ENCODE measurements at places on chromosomes 5 and 9.

- no peak for DNase-seq
These were observed 208.5 kb downstream of the PARP8 start for GRCh38 chr5:50875002-50875344.

DNA sequence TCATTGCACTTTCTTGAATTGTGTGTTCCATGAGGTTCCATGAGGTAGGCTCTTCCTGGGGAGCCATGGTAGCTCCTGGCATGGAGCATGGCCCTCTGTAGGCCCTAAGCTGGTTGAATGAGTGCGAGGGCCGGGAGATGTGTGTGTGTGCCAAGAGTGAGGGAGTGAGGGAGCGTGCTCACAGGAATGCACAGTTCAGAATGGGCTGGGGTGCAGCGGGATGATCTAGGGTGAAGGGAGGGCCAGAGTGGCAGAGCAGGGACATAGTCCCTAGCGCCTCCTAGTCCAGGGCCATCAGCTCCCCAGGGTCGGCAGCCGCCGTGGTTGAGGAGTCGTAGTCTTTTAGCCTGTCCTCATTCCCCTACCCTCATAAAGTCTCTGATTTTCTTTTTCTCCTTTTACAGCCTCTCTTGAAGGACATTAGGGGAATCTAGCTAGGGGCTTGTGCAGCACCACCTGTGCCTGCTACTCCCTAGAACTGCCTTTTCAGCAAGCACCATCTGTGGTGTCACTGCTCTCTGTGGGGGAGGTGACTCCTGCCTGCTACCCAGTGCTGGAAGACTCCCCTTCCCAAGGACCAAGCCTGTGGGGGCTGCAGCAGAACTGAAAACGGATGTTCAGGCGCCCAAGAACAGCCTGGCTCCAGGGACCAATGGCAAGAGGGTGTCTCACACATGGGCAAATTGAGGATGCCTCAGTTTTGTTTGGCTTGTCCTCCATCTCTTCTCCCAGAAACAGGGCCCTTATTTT lies 65.3 kb upstream of the PPARGC1B start:
- DNase-seq = no peak

DNA sequence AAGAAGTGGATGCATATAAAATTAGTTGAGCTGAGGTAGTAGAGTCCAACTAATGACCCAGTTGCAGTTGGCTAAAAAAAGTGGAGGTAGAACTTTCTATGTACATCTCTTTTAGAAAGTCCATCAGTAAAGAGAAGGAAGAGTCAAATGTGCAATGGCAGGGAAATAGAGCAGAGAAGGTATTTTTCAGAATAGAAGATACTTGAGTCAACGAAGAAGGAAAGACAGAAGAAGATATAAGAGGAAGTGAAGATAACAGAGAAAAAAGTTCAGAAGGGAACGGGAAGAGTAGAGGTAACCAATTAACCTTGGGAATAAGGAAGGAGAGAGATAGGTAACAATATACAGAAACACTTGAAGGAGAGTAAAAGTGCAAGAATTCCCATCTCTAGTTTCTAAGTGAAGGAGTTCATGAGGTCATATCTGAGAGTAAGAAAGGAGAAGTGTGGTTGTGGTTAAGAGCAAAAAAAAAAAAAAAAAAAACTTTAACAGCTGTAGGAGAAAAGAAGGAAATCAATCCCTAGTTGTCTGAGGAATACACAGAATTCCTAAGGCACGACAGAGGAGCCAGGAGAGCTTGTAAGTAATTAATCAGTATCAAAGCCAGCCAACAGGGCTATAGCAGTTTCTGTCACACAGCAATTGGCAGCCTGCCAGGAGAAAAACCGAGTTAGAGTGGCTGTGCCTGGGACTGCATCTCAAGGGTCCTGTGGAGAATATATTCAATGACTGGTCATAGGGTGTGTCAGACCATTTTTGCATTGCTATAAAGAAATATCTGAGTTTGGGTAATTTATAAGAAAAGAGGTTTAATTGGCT lies 61.0 kb downstream of the ARL15 start:
- DNase-seq = no peak

DNA sequence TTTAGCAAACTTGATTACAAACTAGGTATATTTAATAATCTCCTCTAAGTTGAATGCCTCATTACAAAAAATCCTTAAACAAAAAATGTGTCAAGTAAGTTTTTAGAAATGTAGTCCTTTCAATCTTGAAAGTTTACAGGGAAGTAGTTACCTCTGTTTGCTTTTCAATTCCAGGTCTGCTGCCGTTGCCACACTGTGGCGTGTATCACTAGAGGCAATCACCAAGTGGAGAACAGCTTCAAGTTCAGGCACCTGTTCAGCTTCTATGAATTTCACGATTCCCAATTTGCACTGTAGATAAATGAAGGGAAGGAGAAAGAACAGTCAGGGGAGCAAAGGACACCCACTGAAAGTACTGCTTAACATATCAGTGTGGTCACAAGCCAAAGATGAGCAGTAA lies 51.1 kb downstream of the ECPAS start:
- DNase-seq = no peak

- DNase-seq = peak; percentile 44
These were observed 734 bp downstream of the SKP1 start for GRCh38 chr5:134175921-134176510.

DNA sequence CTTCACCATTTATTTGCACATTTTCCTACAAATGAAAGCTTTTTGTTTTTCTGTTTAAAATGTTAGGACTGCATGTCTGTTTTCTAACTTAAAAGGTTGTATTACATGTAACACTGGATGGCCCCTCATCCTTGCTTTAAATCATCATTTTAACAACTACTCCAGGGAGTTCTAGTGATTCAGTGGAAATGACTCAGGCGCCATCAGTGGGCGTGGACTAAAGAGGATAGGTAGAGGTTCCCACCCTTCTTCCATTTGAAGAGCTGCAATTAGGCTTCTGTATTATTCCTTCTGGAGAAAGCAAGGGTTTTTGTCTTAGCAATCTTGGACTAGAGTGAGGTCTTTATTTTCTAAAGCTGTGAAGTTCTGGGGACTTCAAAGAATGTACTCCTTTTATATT lies 213.7 kb downstream of the TMEM38B start:
- DNase-seq = no peak

- no peak for DNase-seq
These were observed 605 bp upstream of the DBN1 start for GRCh38 chr5:177474002-177474476.

- DNase-seq = no peak
These were observed 2.2 kb downstream of the COL23A1 start for GRCh38 chr5:178587763-178588611.

DNA sequence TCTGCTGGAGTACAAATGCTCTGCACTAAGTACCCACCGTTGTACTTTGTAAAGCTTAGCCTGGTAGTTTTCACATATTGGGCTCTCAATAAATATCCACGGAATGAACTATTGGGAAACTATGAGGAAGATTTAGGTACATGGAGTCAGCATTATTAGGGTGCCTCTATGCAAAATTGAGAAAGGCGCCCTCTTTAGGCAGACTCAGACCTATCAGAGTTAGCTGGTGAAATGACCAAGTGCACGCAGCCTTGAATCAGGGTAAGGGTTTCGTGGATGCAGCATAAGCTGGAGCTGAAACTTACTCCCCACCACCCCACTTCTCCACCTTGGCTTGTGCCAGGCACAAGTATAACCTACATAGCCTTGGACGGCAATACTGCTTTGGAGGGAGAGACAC lies 1178.8 kb upstream of the DMAC1 start:
- DNase-seq = no peak

- no peak for DNase-seq
These were observed 313.8 kb downstream of the ENC1 start for GRCh38 chr5:74326571-74327338.

DNA sequence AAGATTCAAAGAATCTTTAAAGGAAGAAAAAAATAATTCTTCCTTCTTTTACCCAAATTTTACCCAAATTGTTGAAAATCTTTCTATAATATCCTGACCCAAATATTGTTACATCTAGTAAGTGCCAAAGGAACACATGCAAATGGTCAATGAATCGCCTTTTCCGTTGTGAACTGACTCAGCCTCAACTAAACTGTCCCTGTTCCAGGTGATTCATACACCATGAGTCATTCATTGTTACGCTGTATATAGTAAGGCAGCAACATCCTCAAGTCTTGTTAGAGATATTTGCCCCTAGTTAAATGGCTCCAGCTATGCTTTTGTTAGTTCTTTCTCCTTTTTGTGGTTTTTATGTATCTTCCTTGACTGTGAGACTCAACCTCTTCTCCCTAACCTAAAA lies 9.7 kb downstream of the PTGER4 start:
- no peak for DNase-seq

DNA sequence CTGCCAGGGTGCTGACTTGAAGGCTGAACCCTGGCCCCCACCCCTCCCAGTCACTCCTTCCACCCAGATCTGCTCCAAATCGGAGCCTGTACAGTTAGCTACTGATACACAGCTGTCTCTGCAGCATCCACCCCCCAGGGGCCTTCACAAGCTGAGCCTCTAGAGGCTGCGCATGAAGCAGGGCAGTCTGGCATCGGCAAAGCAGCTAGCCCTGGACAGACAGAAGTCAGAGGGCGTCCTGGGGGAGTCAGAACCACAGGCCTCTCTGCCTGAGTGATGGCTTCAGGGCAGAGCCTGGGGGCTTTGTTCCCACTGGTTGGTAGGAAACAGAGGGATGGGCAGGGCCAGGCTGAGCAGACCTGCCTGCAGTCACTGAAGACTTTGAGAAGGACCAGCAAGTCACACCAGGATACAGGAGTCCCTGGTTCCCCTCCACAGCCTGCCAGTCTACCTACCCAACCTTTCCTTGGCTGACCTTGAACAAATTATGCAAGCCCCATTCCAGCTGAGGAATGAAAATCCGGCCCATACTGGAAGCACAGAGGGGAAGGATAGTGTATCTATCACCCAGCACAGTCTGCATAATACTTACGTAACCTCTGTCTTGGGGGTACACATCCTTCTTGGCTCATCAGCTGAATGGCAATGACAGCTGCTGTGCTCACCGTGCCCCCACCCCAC lies 8.8 kb downstream of the VDAC1 start:
- DNase-seq = no peak

DNA sequence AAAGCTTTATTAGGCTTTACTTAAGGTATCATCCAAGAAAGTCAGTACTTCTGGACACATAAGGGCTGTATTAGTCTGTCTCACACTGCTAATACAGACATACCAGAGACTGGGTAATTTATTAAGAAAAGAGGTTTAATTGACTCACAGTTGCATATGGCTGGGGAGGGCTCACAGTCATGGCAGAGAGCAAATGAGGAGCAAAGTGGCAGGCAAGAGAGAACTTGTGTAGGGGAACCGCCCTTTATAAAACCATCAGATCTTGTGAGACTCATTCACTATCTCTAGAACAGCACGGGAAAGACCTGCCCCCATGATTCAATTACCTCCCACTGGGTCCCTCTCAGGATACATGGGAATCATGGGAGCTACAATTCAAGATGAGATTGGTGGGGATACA lies 49.2 kb upstream of the SLC44A1 start:
- DNase-seq = no peak

GRCh38 chr9:11103525-11103924 lies 490.7 kb upstream of the PTPRD start:
- peak; percentile 38 for DNase-seq

GRCh38 chr9:130411566-130411915 lies 33.2 kb upstream of the ASS1 start:
- DNase-seq = no peak

- no peak for DNase-seq
These were observed 47.6 kb upstream of the EXOC3 start for GRCh38 chr5:395156-395920.

DNA sequence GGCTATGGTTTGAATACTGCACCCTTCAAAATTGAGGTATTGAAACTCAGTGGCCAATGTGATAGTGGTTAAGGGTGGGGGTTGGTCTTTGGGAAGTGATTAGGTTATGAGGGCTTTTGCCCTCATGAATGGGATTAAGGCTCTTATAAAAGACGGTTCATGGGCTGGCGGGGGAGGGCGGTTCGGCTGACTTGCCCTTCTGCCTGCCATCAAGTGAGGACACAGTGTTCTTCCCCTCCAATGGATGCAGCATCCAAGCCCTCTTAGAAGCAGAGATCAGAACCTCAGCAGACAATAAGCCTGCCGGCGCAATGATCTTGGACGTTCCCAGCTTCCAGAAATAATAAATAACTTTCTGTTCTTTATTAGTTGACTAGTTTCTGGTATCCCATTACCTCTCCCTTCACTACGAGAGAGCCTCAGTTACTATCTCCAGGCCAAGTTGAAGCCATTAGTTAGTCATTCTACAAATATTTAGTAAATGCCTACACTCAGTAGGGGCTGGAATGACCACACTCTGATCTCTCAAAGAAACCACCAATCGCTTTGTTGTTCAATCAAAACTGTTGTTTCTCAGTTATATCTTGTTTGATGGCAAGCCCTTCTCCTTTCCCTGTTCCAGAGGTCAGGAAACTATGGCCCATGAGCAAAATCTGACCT lies 219.3 kb downstream of the TSSK1B start:
- DNase-seq = no peak

DNA sequence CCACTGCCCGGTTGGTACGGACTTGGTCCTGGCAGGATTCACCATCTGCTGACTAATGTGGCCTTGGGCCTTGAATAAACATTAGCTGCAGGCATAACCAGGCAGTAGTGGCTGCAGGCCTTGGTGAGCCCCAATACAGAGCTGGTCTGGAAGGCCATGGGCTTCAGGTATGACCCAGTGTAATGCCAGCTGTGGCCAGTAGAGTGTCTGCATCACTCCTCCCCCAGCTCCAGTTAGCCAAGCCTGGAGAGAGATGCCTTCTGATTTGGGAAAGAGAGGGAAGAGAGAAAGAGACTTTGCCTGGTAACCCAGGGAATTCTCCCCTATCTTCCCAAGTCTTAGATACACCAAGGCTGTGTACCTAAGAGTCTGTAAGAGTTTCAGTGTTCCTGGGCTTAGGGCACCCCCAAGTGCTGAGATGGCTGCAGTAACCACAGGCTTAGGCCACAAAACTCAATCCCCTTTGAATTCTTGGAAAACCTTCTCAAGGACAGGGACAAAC lies 5.6 kb upstream of the C5 start:
- no peak for DNase-seq

DNA sequence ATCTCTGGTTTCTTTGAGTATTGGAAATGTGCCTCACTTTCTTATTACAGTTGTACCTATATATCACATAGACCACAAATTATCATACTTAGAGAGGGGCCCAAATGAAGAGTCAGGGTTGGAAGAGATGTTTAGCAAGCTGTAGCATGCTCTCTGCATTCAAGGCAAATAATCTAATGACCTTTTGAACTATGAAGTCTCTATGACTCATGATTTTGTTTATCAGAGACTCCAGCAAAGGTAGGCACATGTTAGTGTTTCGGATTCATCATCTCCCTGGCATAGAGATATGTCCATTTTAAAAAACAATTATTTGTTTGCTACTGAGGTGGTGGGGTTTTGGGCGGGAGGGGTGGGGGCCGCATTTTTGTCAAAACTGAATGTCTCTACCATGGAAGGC lies 2000.1 kb downstream of the EFNA5 start:
- no peak for DNase-seq

All from NCI-H146 (cell line).